Right atrium auricular region (tissue), 2 donors: ENCODE measurements at places on chromosomes 1 and 21. TPM values are rescaled to one million over a fixed set of nuclear protein-coding genes. Genes with fewer than 3 reads are reported as not detected.

DNA sequence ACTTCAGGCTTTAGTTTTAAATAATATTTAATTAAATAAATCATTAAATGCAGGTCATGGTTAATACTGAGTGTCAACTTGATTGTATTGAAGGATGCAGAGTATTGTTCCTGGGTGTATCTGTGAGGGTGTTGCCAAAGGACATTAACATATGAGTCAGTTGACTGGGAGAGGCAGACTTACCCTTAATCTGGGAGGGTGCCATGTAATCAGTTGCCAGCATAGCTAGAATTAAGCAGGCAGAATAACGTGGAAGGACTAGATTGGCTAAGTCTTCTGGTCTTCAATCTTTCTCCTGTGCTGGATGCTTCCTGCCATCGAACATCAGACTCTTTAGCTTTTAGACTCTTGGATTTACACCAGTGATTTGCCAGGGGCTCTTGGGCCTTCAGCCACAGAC lies 85.3 kb downstream of the MAP3K21 start:
- H3K4me1 ChIP-seq, result no peaks in the 10 kb centered on the region
- DNase-seq, result no peak
- no peak overlapping the region for H3K4me3 ChIP-seq
- no peak overlapping the region for H3K27ac ChIP-seq
- H3K36me3 ChIP-seq, result no peaks in the 10 kb centered on the region

Gene PCP4
- total RNA-seq, result 1.2 TPM

GRCh38 chr1:43277116-43277876 lies 7.5 kb downstream of the TMEM125 start:
- no peaks in the 10 kb centered on the region for H3K36me3 ChIP-seq
- H3K4me3 ChIP-seq, result no peak overlapping the region
- peaks cover 11% of the 10 kb centered on the region for H3K4me1 ChIP-seq

Gene PRAMEF5
- total RNA-seq, result not detected

- no peak overlapping the region for H3K27ac ChIP-seq
- DNase-seq, result no peak
- H3K36me3 ChIP-seq, result no peaks in the 10 kb centered on the region
Observed at GRCh38 chr1:89171067-89171438, 4.8 kb downstream of the GBP7 start.

GRCh38 chr1:76940571-76941335 lies 73.5 kb downstream of the ST6GALNAC5 start:
- DNase-seq, result no peak
- no peaks in the 10 kb centered on the region for H3K4me1 ChIP-seq

Gene TTC22
- 0.70 TPM for total RNA-seq
